Stimulated activated CD4-positive, alpha-beta T cell treated with anti-CD3 and anti-CD28 coated beads, Interleukin-15, amount 100 ng/mL, for 48 hours (primary cell): ENCODE measurements at places on chromosomes 16 and 17.

GRCh38 chr17:1366234-1366633 lies 33.8 kb downstream of the YWHAE start:
- no peak for DNase-seq

- DNase-seq = no peak
Measured at GRCh38 chr16:84513123-84513522, 8.7 kb upstream of the MEAK7 start.

GRCh38 chr17:40349895-40350688 lies 14.4 kb downstream of the GJD3 start:
- no peak for DNase-seq

DNA sequence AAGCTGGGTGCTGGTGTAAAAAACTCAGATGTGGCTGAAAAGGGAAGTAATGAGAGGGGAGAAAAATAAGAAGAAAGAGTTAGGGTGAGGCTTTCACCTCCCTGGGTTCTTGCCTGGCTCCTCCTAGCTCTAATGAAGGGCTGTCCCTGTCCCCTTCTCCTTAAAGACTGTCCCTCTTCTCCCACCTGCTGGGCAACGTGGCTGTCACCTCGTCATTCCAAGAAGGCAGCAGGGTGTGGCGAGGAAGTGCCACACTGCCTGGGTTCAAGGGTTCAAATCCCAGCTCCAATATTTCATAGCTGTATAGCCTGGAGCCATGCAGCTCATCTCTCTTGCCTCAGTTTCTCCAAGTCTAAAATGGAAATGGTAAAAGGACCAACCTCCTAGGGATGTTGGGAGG lies 122.5 kb upstream of the CACNG5 start:
- DNase-seq = no peak

DNA sequence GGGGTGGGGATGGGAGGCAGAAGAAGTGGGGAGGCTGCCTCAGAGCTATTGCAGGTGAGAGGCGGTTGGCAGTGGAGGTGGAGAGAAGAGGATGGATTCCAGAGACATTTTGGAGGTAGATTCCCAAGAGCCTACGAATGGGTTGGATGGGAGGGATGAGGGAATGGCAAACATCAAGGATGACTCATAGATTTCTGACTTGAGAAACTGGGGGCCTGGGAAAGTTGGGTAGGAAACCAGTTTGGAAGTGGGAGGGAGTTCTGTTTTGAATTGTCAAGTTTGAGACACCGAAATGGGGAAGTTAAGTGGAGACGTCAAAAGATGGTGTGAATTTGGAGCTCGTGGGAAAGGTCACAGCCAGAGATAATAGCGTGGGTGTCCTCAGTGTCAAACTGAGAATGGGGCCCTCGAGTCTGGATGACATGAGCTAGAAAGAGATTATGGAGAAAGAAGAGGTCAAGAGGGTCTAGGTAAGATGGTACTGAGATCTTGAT lies 6.2 kb upstream of the CYLD start:
- DNase-seq = no peak
